Left kidney (tissue), 8 donors: ENCODE measurements at places on chromosomes 16 and 17. TPM values are rescaled to one million over a fixed set of nuclear protein-coding genes. Genes with fewer than 3 reads are reported as not detected.

The DOK4 gene
- 27.8 TPM for polyA plus RNA-seq

- no peak for DNase-seq
Observed at GRCh38 chr17:50375858-50376538, 3.0 kb downstream of the EME1 start.

GRCh38 chr17:1783834-1784611, 22.2 kb downstream of the SERPINF1 start:
- peak; percentile 48 for DNase-seq

DNA sequence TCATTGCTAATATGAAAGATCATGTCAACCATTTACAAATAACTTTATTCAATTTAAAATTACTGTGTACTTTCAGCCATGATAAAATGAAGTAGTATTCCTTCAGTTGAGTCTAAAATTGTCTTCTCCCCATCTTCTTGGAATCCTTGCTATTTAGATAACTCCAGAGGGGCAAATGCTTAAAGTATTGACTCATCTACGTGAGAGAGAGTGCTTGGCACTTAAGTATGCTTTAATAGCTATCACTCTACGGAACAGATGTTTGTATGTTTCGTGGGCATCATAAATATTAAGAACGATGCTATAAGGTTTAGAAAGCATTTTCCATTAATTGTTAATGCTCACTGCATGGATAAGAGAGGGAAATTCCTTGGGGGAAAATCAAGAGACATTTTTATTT, 69.3 kb upstream of the MED13 start:
- no peak for DNase-seq

GRCh38 chr16:46673320-46674013, 15.5 kb downstream of the VPS35 start:
- no peak for DNase-seq

- no peak for DNase-seq
Observed at GRCh38 chr16:4401094-4401501, 15.3 kb downstream of the CORO7 start.
